Cardiac atrium fibroblast (primary cell): ENCODE measurements at places on chromosomes 1 and 21. TPM values are rescaled to one million over a fixed set of nuclear protein-coding genes. Genes with fewer than 3 reads are reported as not detected.

The PROK1 gene
- not detected in 2 replicates for total RNA-seq

The S100A2 gene
- total RNA-seq = 0.16 TPM in 1 of 2 replicates, not detected in the other

The CNIH3 gene
- 0.18 and 1.6 TPM in 2 replicates for total RNA-seq

The OR2L5 gene
- not detected in 2 replicates for total RNA-seq

The KIRREL1 gene
- total RNA-seq = 77.6 and 94.6 TPM in 2 replicates

The OR2M3 gene
- not detected in 2 replicates for total RNA-seq

The RNF186 gene
- not detected in 2 replicates for total RNA-seq

The FAM72B gene
- 0.72 and 4.1 TPM in 2 replicates for total RNA-seq

The SNX7 gene
- 24.0 and 24.7 TPM in 2 replicates for total RNA-seq
